RPMI7951 (cell line): ENCODE measurements at places on chromosomes 16 and 17. TPM values are rescaled to one million over a fixed set of nuclear protein-coding genes. Genes with fewer than 3 reads are reported as not detected.

- DNase-seq = no peak
These were observed 622 bp downstream of the TOM1L2 start for GRCh38 chr17:17971431-17972125.

GRCh38 chr17:62084585-62084984, 19.5 kb upstream of the MED13 start:
- no peak for DNase-seq

GRCh38 chr17:38710604-38710962, 5.5 kb downstream of the MLLT6 start:
- DNase-seq = no peak

DNA sequence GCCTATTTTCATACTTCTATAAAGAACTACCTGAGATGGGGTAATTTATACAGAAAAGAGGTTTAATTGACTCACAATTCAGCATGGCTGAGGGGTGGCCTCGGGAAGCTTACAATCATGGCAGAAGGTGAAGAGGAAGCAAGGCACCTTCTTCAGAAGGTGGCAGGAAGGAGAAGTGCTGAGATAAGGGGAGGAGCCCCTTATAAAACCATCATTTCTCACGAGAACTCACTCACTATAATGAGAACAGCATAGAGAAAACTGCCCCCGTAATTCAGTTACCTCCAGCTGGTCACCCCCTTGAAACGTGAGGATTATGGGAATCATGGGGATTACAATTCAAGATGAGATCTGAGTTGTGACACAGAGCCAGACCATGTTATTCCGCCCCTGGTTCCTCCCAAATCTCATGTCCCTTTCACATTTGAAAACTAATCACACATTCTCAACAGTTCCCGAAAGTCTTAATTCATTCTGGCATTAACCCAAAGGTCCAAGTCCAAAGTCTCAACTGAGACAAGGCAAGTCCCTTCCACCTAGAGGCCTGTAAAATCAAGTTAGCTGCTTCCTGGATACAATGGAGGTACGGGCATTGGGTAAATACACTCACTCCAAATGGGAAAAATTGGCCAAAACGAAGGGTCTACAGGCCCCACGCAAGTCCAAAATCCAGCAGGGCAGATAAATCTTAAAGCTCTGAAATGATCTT, 237.7 kb downstream of the CDH13 start:
- DNase-seq = no peak

The MT4 gene
- total RNA-seq = not detected in 2 replicates

The CCL3 gene
- 0.96 TPM in 1 of 2 replicates, not detected in the other for total RNA-seq

The SOST gene
- total RNA-seq = not detected in 2 replicates

- no peak for DNase-seq
These were observed 34.2 kb upstream of the ZFPM1 start for GRCh38 chr16:88418869-88419268.

DNA sequence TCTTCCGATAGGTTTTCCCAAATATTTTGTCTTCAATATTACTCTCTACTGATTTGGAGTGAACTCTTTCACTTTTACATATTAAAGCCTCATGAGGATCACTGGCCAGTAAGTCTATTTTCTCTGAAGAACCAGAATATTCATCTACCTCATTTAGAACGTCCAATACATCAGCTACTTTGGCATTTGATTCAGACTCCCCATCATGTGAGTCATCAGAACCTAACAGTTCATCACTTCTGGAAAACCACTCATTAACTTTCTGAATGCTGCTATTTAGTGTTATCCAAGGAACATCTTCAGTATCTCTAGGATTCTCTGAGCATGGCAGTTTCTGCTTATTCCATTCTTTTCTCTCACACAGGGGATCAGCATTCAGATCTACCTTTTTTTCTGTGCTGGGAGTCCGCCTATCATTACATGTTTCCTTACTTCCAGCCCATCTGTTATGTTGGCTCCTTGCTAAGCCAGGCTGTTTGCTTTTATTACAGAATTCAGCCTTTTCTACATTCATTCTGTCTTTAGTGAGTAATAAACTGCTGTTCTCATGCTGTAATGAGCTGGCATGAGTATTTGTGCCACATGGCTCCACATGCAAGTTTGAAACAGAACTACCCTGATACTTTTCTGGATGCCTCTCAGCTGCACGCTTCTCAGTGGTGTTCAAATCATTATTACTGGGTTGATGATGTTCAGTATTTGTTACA, 30.9 kb downstream of the BRCA1 start:
- DNase-seq = peak; percentile 5

GRCh38 chr16:692356-693108, 2.3 kb upstream of the WDR24 start:
- no peak for DNase-seq
